ENCODE measurements at places on chromosomes 2 and 18.
A peak's percentile ranks its signal among the peaks of the same experiment; 100 is the strongest.

DNA sequence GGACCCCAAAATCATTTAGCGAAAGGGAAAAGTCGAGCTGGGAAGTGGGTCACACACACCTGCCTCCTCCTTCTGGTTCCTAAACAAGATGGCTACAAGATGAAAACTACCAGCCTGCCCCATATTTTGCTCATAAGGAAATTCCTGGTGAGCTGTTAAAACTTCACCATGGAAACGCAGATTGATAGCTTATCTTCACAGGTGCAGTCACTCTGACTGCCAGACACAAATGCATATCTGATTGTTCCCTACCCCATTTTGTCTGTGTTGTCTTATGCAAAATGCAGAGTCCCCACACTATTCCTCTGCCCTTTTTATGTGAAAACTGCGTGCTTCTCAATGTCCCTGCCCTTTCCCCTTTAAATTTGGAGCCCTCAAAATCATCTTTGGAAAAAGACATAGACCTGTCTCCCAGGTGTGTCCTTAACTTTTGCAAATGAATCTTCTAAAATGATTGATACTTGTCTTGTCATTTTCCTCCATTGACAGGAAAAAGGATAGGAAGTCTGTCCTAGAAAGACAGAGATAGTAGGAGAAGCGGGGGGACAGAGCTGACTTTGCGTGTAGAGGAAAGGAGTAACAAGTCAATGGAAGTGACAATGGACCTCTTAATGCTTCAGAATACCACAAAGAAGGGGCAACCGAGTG lies 38.9 kb upstream of the THOC1 start:
- DNase-seq, result no peak

DNA sequence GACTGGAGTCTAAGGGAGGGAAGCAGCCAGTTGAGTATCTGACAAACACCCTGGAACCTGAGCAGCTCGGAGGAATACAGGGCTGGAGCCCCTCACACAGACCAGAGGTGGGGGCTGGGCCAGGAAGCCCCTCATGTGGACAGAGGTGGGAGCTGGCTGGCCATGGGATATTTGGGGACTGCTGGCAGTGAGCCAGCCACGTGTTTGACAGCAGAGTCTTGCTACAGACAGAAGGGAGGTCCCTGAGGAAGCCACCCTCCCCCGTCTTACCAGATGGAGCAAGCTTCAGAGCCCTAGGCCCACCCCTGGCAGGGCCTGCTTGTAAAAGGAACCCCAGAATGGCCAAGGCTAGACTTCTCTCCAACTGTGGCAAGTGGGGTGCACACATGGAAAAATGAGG lies 3.6 kb upstream of the MTERF4 start:
- DNase-seq, result no peak

- DNase-seq, result peak; percentile 88
These were observed 138.3 kb upstream of the ID2 start for GRCh38 chr2:8543383-8544170.

DNA sequence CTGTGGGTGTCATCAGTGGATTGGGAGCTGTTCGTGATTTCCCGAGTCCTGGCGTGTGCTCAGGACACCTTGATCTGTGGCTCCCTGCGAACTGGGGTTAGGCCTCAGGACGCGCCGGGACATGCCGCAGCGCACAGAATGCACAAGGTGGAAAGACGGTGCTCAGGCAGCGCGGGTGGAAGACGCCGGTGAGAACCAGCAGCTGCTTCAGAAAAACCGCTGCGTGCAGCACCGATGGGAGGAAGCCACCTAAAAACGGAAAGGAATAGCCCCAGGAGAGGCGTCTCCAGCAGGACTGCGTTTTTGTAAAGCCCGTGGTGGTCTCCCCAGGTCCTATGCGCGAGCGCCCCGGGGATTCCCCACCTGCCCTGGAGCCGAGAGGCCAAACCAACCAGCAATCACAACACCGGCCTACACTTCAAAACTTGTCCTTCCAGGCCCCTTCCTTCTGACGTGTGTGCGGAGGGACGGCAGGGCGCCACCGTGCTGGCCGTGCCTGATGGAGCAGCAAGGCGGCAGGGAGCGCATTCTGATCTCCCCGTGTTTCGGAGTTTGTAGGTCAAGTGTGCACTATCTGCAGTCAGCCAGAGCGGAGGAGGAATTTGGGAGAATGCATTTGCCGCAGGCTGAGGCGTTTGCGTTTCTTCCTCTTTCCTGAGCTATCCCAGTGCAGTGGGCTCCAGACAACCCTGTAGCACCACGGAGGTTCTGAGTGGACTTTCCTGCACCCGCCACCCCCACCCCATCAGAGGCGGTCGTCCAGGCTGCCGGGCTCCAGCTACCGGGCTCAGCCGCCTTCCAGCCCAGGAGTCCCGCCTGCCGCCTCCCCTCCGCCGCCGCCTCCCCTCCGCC lies 32.2 kb downstream of the RTP5 start:
- no peak for DNase-seq

DNA sequence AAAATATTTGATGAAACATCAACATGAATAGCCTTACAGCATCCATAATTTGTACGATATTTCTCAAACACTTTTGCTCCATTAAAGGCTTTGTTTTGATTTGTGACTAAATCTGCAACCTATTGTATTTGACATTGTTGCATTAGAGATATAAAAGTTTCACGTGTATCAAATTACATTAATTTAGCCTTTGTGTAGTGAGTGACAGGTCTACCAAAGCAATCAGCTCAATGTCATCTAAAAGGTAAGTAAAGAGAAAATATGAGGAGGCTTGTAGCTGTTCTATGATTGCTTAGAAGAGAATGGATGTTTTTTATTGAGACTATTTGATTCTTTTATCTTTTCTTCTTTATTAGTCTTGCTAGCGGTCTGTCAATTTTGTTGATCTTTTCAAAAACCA lies 430.2 kb downstream of the GALR1 start:
- DNase-seq, result no peak

DNA sequence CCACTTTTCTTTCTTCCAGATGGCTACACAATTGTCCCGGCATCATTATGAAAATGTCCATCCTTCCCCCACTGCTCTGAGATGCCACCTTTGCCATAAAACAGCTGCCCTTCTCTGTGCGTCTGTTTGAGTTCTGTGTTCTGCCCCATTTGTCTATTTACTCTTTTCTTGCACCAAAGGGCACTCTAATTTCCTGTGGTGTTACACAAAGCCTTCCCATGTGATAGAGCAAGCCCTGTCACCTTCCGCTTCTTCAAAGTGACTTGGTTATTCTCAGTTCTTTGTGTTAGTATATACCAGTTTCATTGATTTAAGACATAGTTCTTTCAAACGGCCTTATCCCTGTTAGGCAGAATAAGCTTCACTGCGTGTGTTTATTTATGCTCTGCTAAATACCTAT lies 84.1 kb downstream of the FBXO15 start:
- no peak for DNase-seq

DNA sequence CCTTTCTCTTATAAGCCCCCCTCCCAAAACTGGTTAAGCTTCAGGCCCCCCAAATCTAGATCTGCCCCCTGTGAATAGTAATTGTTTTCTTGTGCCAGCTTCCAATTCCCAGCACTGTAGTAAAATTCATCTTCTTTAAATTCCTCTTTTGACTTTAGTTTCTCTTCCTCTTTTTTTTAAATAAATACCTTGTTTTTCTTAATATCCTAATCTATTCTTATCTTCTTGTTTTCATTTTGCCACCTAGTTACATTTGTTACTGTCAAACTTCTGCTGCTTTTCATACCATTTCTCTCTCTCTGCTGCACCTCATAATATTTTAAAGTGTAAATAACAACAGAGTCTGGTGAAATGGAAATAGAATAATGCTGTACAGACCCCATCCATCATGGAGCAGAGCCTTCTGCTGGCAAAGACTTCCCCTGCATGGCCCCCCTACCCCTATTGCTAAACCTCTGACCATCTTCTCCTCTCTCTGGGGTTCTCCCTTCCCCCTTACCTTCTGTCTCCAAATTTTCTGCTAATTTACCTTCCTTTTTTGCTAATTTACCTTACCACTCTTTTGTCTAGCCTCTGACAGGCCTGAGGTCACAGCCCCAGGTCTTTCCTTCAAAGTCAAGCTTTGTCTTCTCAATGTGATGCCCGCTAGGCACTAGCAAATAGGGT lies 94.9 kb upstream of the PAPOLG start:
- DNase-seq, result no peak

GRCh38 chr2:10252661-10253060 lies 50.0 kb upstream of the HPCAL1 start:
- DNase-seq, result no peak

- no peak for DNase-seq
These were observed 48.2 kb downstream of the KCMF1 start for GRCh38 chr2:85019121-85019520.

DNA sequence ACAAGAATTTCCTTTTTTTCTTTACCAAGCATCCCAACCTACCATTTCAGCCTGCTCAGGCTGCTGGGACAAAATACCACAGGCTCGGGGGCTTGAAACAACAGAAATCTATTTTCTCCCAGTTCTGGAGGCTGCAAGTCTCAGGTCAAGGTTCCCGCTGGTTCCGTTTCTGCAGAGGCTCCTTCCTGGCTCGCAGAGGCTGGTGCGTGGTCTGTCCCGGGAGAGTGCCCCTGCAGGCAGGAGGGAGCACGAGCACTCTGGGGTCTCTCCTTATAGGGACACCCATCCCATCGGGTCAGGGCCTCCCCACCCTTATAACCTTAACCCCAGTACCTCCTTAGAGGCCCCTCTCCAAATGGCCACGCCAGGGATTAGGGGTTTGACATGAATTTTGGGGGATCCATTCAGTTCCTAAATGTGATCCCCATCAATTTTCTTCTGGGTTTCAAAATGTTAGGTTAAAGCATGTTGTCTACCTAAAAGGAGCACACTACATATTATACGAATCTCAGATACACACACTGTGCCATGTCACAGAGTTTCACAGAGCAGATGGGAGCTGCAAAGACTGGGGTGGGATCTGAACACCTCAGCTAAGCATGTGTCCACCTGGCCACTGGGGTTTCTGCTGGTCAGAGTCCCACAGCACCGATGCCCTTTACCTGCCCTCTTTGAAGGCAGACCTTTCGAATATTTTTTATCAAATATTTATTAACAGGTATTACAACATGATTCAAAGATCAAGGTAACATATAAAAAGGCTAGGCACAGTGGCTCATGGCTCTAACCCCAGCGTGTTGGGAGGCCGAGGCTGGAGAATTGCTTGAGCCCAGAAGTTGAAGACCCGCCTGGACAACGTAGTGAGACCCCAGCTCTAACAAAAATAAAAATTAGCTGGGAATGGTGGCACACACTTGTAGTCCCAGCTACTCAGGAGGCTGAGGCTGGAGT lies 17.6 kb upstream of the ADI1 start:
- peak; percentile 77 for DNase-seq

DNA sequence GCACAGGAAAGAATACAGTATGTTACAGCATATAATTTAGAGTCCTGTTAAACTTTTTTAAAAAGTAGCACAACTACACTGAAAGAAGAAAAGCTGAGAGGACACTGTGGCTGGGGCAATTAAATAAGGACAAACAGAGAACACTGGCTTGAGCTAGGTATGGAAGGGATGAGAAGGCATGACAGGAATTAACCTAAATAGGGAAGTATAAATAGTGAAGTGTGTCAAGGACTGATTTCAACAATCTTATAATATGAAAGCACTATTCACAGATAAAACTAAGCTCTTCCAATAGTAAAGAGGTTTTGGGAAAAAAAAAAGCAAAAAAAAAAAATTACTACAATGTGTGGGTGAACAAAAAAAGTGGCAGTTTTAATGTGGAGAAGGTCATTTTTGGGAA lies 45.5 kb downstream of the PPP3R1 start:
- DNase-seq, result no peak

- DNase-seq, result no peak
These were observed 96.9 kb downstream of the HDAC4 start for GRCh38 chr2:239303711-239304532.

- DNase-seq, result no peak
These were observed 46.8 kb upstream of the CTDP1 start for GRCh38 chr18:79632765-79633164.

DNA sequence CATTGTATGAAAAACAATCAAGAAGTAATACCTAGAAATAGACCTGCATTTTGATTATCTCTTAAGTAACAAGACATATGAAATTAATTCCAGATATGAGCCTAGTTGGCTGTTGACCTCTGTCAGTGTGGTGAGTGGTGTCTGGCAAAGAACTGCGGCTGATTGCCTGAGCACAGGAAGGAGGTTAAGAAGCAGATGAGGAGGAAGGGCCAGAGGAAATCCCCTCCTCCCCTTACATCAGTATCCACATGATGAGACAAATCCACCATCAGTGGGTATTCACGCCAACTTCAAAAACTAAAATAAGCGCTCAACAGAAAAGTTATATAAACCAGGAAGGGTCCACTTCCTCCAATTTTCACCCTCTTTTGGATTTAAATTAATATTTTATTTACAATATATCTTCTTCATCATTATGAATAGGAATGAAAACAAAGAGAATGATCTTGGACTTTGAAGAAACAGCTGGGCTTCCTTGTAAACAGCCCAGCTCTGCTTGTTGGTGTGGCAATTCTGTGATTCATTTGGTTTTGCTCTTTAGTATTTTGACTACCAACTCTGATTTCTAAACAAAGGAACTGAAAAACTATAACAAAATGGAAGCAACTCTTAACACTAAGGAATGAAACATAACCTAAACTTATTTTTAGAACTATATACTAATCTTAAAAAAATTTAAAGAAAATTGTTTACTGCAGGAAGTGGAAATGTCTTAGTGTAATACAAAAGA lies 27.3 kb downstream of the RFTN2 start:
- no peak for DNase-seq

GRCh38 chr2:241925821-241926441 lies 56.4 kb downstream of the RTP5 start:
- DNase-seq, result no peak

DNA sequence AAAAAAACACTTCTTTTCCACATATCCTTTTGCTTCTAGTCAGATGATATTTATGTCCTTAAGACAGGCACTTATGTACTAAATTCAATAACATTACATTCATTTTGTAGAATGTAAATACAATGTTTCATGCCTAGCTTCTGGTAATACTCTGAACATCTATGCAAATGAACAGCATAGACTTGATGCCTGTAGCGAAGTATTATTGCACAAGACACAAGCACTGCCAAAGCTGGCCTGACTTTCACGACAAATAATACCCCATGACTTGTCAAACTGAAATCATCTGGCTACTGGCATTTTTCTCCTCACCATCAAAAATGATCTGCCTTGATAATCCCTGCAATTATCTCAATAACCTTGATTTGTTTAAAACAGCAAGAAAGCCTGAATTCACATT lies 101.3 kb downstream of the L3MBTL4 start:
- DNase-seq, result no peak

DNA sequence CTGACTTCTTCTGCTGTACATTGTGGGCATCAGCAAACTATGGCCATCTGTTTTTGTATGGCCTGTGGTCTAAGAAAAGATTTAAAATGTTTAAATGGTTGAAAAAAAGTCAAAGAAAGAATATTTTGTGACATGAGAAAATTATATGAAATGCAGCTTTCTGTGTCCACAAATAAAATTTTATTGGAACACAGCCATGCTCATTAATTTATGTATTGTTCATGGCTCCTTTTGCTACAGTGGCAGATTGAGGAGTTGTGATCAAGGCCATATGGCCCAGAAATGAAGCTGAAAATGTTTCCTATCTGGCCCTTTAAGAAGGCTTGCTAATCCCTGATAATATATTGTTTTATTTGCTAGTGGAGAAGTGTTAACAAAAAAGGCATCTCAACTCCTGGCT lies 162.0 kb downstream of the SLC4A3 start:
- DNase-seq, result no peak

GRCh38 chr2:86068136-86068588 lies 37.5 kb downstream of the POLR1A start:
- no peak for DNase-seq

Data from SK-N-SH (cell line).